Right ventricle myocardium inferior (tissue), 1 donor: ENCODE measurements at places on chromosomes 5 and 9.

- DNase-seq, result peak; percentile 63
Measured at GRCh38 chr5:473551-474192, 30.7 kb downstream of the EXOC3 start.

DNA sequence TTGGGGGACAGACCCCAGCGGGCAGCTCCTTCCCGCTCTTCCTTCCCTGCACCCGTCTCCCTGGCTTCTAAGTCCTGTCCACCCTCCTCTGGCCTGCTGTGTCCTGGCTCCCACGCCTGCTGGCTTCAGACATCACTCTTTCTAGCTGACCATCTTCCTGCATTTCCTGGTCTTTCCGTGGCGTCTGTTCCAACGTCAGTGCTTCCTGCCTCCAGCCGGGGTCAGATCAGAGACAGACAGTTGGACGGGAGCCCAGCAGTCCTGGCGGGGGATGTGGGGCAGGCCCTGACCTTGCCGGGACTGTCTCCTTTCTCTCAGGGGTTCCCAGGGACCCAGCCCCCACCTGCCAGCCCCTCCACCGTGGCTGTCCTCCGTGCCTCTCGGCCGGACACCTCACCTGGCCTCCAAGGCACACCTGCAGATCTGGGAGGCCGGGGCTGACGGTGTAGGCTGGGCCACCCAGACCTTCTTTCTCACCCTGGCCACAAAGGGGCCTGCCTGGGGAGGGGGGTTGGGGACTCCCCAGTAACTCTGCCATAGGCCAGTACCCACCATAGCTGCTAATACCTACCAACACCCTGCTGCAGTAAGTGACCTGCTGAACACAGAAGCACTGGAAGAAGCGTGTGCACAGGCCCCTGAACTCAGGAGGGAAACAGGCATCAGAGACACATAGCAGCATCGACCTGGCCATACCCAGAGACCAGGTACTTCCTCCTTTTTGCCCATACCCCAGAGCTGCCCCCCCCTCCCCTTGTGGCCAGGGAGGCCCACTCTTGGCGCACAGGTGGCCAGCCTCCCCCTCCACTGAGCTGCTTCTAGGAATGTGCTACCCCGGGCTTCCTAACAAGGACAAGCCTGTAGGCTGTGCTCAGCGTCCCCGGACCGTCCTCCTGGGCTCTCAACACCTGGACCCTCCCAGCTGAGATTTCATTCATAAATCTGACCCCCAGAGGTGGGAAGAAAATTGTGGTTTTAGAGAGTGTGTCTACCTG is 5.1 kb downstream of the NRARP start:
- no peak for DNase-seq

DNA sequence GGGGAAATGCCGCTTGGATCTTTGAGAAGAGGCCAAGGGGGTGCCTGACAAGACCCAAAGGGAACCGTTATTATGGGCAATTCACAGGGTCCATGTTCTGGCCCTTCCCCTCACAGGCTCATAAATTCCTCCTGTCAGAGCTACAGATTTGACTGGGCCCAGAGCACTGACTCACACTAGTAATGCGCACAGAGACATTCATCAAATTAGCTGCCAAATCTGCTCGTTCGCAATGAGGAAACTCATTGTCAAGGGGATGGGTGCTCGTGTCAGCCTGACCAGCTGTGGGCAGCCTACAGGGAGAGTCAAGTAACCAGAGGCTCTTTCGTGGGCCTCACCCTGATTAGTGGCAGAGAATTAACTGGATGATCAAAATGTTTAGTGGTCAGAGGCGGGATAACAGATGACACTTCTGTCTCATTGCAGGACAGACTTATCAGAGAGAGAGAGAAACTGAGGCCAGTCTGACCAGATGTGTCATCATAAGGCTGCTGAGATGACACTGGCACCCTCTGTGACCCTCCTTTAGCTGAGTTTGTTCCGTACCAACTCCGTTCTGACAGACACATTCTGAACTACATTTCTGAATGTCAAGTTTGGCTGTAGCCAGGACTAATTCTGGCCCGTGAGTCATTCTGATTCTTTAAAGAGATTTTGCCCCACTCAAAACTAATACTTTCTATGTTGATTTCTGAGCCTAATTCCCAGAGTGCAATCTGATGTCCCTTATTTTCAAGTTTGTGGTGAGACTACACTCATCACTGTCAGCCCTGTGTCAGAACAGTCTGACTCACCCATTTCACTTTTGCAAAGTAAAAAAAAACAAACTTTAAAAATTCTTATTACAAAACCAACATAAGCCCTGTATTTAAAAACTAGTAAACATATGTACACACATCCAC is 377.1 kb downstream of the ACTL7B start:
- no peak for DNase-seq

DNA sequence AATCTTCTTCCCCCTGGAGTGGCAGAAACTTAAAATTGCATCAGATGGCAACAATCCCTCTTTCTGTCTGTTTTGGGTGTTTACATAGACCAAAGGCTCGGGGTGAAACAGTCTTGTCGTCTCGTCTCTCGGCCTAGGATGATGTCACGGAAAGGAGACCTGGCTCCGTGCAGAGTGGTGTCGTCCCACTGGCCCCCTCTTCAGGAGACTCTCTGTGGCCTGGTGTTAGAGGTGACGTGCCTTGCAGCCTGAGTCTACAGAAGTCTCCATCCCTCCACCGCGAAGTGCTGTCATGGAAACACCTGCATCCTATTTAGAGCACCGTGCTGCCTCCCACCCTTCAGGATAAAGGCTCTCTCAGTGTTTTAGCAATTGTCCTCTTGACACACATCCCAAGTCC is 409.7 kb downstream of the IRX1 start:
- peak; percentile 20 for DNase-seq

GRCh38 chr5:145960848-145961600 is 24.6 kb downstream of the SH3RF2 start:
- DNase-seq, result no peak

GRCh38 chr5:71810471-71811195 is 91.6 kb downstream of the CARTPT start:
- no peak for DNase-seq

- no peak for DNase-seq
Measured at GRCh38 chr5:76710991-76711390, 4.9 kb upstream of the F2R start.

GRCh38 chr9:69499959-69500358 is 172.2 kb downstream of the APBA1 start:
- no peak for DNase-seq

DNA sequence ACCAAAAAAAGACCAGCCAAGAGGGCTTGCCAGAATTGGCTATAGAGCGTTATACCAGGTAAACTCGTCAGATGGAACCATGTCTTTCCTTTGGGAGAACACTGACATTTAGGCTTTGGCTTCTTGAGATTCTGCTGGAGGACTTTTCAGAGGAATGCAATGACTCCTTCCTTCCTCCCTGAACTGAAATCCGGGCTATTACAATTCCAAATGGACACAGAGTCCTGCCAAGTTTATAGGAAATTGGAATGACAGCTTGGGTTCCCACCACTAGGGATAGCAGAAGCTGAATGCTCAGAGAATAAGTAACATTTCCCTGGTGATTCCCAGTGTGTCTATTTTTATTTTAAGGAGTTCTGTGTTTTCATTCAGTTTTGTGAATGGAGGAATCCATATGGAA is 143.0 kb downstream of the FGF1 start:
- no peak for DNase-seq

GRCh38 chr5:62977661-62978060 is 399.0 kb downstream of the LRRC70 start:
- no peak for DNase-seq

DNA sequence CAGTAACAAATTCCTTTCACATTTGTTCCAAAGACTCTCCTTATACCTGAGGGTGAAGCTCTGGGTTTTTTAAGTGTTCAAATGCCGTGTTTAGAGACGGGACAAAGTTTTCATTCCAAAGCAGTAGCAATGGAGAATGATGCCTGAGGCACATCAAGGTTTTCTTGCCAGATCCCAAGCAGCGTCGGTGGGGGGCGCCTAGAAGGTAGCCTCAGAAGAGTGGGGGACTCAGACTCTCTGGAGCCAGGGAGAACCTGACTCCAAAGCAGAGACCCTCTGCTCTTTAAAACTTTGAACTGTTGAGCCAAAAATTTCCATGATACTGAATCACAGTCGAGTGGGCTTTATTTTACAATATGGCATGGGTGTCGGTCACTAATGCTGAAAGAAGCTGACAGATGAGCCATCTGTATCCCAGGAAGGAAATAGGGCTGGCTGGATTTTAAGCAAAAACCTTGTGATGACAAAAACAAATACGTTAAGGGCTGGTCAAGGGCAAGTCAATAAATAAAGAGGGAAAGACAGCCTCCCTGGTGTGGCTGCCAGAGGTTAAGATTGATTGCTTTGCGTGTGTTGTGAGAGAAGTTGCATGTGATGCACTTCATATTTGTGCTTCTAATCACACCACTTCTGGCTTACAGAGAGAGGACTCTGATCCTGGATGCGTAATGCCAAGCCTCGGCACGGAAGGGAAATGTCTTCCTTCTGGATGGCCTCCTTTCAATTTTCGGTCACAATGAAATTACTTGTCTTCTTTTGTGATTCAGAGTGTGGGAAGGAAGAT is 161.1 kb upstream of the EFNA5 start:
- no peak for DNase-seq

- no peak for DNase-seq
Measured at GRCh38 chr5:2471152-2471879, 280.2 kb downstream of the IRX2 start.
